ENCODE measurements at places on chromosomes 1 and 21. TPM values are rescaled to one million over a fixed set of nuclear protein-coding genes. Genes with fewer than 3 reads are reported as not detected.

The LCK gene
- 474 TPM for total RNA-seq

The HES4 gene
- total RNA-seq: 0.23 TPM

DNA sequence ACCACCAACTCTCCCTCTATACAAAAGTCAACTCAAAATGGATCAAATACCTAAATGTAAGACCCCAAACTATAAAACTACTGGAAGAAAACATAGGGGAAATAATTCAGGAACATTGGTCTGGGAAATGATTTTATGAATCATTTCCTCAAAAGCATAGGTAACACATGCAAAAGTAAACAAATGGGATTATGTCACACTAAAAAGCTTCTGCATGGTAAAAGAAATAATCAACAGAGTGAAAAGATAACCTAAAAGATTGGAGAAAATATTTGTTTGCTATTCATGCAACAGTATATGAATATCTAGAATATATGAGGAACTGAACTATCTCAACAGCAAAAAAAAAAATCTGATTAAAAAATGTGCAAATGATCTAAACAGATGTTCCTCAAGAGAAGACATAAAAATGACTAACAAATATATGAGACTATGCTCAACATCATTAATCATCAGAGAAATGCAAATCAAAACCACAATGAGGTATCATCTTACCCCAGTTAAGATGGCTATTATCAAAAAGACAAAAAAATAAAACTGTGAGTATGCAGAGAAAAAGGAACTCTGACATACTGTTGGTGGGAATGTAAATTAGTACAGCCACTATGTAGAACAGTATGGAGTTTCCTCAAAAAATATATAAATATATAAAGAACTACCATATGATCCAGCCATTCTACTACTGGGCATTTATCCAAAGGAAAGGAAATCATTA, 47.8 kb downstream of the VCAM1 start:
- DNase-seq: no peak

GRCh38 chr1:12465126-12465525, 152.9 kb downstream of the DHRS3 start:
- no peak for DNase-seq

The CAPN9 gene
- not detected for total RNA-seq

GRCh38 chr1:109814223-109814622, 50.5 kb upstream of the EPS8L3 start:
- DNase-seq: no peak

DNA sequence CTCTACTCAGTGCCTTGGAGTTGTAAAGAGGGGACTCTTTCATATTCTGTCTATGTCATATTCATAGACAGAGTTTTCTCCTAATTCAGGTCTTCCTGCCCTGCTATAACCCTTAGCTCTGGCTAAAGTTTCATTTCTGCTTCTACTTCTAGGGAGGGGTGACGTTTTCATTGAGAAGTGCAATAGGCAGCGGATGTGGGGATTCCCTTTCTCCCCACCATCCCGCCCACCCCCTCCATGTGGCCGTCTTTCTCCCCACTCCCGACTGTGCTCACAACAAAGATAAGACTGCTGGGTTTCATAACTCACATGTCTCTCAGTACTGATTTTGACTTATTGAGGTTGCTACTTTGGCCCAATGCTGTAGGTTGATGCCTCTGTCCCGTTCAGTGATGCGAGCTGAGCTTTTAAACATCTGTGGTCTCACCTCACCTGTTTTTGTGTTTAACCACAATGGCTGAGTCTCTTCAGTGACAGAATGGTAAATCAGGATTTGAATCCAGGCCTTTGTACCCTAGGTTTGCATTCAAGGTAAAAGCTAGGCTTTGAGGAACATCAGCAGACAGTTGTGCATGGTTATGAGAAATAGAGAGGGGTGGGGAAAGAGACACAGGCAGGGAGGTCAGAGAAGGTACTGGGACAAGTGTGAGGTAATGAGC, 7.8 kb upstream of the KIF14 start:
- peak; percentile 61 for DNase-seq

DNA sequence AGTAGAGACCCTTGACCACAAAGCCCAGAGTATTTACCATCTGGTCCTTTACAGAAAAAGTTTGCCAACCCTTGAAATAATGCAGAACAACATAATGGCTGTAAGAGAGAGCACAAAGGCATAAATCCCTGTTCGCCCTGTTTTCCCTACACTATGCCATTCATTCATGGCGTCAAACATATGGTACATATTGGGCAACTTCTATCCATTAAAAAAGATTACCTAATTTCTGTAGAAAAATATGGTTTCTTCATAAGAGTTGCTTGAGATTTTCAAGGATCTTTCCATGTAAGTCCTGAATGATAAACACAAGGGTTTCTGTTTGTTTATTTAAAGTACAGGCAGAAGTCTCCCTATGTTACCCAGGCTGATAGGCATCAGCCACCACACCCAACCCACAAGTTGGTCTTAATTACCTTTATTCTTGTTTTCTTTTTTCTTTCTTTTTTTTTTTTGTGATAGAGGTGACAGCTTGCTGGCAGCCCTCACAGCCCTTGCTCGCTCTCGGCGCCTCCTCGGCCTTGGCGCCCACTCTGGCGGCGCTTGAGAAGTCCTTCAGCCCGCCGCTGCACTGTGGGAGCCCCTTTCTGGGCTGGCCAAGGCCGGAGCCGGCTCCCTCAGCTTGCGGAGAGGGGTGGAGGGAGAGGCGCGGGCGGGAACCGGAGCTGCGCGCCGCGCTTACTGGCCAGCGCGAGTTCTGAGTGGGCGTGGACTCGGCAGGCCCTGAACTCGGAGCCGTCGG, 68.3 kb upstream of the NR5A2 start:
- DNase-seq: no peak

The CDC42BPA gene
- 3.1 TPM for total RNA-seq

DNA sequence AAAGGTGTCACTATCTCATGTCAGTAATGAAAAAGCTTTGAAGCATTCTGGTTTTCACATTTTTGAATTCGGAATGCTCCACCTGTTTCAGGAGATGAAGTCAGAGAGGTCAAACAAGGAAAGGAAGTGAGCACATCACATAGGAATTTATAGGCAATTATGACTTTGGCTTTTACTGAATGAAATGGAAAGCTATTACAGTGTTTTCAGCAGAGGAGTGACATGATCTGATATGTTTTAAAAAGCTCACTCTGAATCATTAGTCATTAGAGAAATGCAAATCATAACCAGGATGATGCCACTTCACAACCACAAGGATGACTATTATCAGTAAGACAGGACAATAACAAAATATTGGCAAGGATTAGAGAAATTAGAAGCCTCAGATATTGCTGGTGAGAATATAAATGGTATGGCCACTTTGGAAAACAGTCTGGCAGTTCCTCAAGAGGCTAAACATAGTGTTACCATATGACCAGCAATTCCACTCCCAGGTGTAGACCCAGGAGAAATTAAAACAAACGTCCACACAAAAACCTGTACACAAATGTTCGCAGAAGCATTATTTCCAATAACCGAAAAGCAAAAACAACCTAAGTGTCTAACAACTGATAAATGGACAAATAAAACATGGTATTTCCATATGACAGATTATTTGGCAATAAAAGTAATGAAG, 7.5 kb downstream of the TAF1A start:
- DNase-seq: no peak
